ENCODE measurements at places on chromosomes 6 and 20.

GRCh38 chr6:116405138-116405537, 34.4 kb downstream of the DSE start:
- DNase-seq: no peak

DNA sequence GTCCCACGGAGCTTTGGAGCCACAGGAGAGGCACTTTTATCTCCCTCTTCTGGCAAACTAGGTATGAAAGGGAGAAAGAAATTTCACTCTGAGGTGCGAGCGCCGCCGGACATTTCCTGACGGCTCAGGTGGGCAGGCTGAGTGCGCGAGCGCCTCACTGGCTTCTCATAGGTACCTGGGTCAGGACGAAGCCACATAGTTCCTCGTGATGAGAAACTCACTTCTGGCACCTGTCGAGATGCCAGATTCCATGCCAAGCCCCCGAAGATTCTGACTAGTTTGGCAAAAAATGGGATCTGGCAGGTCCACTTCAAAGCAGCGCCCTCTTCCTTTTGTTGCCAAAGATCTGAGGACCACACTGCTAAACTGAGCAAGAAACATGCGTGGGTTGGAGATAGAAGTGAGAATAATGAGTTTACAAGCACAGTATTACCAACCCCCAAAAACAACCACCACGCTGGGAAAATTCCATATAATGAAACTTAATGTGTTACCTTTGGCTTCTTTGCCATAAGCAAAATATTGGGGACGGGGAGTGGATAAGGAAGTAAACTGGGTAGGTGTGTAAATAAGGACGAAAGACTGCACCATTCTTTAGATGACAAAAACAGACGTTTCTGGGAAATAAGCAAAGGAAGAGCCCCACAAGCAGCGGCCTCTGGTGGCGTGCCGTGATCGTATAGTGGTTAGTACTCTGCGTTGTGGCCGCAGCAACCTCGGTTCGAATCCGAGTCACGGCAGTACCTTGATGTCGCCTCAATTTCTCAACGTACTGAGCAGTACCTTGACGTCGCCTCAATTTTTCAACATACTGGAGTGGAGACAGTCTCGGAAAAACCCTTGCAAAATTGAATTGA, 89.8 kb upstream of the PRSS16 start:
- no peak for DNase-seq

GRCh38 chr20:5660346-5660745, 89.9 kb upstream of the SHLD1 start:
- no peak for DNase-seq

DNA sequence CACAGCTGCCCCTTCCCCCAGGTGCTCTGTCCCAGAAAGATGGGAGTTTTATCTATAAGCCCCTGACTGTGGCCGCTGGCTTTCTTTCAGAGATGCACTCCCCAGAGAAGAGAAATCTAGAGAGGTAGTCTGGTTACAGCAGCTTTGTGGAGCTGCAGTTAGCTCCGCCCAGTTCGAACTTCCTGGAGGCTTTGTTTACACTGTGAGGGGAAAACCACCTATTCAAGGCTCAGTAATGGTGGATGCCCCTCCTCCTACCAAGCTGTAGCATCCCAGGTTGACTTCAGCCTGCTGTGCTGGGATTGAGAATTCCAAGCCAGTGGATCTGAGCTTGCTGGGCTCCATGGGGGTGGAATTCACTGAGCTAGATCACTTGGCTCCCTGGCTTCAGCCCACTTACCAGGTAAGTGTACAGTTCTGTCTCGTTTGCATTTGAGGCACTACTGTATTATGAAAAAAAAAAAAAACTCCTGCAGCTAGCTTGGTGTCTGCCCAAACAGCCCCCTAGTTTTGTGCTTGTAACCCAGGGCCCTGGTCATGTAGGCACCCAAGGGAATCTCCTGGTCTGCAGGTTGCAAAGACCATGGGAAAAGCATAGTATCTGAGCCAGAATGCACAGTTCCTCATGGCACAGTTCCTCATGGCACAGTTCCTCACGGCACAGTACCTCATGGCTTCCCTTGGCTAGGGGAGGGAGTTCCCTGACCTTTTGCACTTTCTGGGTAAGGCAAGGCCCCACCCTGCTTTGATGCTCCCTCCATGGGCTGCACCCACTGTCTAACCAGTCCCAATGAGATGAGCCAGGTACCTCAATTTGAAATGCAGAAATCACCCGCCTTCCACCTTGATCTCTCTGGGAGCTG, 275.0 kb downstream of the CENPW start:
- no peak for DNase-seq

DNA sequence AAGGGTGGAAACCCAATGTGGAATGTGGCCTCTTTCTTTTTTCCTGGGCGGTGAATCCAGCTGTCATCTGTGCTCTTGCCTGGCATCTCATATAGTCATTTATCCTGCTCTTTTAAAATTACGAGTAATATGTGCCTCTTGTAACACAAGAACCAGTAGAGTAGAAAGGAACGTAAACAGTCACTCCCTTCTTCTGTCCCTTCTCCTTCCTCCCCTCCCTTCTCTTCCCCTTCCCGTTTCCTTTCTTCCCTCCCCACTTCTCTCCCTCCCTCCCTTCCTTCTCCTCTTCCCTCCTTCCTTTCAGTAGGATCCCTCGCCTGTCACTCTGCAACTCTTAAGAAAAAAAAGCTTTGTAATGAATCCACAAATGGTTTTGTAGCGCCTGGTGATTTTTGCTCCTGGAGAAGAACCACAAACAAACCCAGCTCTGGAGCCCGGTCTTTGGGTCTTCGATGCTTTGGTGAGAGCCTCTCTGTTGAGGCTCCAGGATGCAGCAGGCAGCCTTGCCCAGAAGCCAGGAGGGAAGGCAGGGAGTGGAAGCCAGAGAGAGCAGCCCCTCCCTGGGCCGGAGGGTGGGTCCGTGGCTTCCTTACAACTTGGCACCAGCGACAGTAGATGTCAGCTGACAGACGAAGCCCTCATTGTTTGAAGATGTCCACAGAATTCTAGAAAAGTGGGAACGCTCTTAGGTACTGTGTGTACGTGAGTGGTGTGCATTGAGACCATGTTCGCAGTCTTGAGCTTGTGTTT, 15.0 kb downstream of the DUSP22 start:
- no peak for DNase-seq

DNA sequence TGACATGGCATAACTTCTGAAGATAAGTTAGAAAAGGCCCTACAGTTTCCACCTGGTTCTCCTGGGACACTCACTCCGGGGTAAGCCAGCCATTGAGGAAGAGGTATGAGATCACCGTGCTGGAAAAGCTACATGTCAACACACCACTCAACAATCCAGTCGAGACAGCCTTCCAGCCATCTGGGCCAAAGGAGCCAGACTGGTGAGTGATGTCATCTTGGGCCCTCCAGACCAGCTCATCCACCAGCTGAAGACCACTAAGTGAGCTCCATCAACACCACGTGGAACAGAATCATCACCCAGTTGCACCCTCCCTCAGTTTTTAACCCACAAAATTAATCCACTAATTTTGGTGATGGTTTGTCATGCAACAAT, 32.3 kb upstream of the RSPO4 start:
- DNase-seq: no peak

GRCh38 chr6:108365478-108365877, 70.6 kb downstream of the AFG1L start:
- DNase-seq: no peak

GRCh38 chr6:3138341-3138740, 19.0 kb downstream of the TUBB2A start:
- DNase-seq: no peak

- DNase-seq: no peak
These were observed 44.2 kb downstream of the SNAI1 start for GRCh38 chr20:50026746-50027575.

GRCh38 chr20:59809630-59810448, 123.6 kb downstream of the SYCP2 start:
- DNase-seq: no peak

- no peak for DNase-seq
These were observed 15.4 kb downstream of the TMEM14B start for GRCh38 chr6:10763006-10763405.

DNA sequence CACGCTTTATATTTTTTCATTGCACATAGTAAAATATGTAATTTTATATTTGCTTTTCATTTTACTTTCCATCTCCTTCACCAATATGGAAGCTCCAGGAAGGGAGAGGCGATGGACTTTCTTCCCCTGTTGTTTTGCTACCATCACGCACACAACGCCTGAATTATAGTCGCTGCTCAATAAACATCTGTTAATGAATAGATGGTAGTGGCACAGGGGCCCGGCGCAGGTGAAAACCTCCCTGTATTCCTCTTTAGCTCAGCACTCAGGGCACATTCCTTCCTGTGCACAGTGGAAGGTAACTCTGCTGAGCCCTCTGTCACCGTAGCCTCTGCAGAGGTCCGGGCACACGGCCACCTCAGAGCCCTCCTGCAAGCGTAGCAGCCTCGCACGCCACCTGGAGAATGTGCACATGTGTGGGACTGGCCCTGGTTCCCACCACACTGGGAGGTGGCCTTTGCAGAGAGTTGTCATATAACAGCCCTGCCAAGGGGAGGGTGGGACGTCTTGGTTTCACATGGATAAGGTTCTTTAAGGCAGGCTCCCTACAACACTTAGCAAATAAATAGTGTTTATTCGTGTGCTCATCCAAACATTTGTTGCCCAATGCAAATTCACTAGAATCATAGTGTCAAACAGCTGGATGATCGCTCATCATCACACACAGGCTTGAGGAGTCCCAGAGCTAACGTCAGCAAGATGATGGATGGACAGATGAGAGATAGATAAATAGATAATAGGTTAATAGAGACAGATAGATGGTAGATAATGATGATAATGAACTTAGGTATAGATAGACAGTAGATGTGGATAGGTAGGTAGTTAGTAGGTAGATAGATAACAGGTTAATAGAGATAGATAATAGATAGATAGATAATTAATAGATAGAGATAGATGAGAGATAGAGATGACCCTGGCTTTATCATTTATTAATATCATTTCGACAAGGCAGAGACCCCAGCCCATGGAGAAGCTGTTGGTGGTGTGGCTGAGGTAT, 32.3 kb upstream of the AFDN start:
- DNase-seq: no peak

GRCh38 chr6:146071781-146072180, 42.9 kb downstream of the GRM1 start:
- DNase-seq: no peak

DNA sequence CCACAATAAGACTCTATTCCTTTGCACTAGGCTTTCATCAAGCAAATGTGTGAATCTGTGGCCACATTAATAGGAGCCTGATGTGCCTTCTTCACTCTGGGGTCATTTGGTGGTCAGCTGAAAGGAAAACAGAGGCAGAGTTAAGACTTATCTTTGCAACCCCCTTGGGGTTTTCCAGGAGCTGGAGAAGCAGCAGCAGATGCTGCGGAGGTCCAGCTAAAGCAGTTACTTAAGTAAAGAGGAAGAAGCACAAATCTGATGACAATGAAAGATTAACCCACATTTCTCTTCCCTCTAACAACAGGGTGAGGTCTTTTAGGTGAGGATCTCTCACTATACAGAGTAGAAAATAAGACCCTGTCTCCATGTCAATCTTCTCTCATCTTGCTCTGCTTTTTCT, 45.4 kb upstream of the QKI start:
- DNase-seq: no peak

DNA sequence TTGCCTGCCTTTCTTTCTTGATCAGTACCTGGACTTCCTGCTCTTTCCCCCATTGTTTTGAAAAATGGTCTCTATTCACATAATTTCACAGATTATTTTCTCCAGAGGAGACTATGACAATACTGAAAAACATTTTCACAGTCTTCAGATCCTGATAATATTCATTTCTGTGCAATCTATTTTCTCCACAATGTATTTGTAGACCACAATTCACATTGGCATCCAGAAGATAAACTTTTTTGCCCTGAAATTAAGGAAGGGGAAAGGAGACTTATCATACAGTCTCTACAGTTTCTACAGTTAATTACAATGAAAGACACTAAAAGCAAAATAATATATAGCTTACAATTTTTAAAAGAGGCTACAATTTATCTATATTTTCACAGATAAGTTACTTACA, 18.4 kb downstream of the LCA5 start:
- DNase-seq: no peak

- DNase-seq: no peak
These were observed 44.4 kb downstream of the FAXC start for GRCh38 chr6:99305021-99305554.

- DNase-seq: peak; percentile 42
These were observed 9.0 kb downstream of the SFT2D1 start for GRCh38 chr6:166333172-166333995.

- DNase-seq: no peak
These were observed 81.1 kb downstream of the STXBP5 start for GRCh38 chr6:147285087-147285855.

DNA sequence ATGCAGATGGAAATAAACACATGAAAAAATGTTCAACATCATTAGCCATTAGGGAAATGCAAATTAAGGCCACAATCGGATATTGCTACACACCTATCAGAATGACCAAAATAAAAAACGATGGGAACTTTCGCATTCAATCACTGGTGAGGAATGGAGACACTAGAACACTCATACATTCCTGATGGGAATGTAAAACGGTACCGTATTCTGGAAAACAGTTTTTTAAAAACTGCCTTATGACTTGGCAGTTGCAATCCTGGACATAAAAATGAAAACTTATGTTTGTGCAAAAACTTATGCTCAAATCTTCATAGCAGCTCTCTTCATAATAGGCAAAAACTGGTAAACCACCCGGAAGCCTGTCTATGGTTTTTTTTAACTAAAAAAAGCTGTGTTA, 146.0 kb downstream of the CEBPB start:
- no peak for DNase-seq

GRCh38 chr20:19241440-19241839, 29.0 kb downstream of the SLC24A3 start:
- no peak for DNase-seq

DNA sequence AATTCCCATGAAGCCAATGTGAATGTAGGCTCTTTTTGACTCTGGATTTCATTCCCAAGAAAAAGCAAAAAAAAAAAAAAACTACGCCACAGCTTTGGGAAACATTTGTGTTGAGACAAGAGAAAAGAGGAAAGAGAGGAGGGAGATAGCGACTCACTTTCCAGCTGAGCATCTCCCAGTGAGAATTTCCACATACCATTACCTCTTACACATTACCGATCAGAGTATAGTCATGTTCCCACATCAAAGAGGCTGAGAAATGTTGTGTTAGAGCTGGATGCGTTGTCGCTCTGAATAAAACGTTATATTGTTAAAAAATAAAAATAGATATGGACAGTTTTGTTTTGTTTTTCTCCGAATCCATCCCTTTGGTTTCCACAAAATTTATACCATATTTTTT, 1019.3 kb upstream of the ADGRB3 start:
- DNase-seq: no peak

GRCh38 chr6:127914240-127914639, 13.4 kb upstream of the THEMIS start:
- no peak for DNase-seq

DNA sequence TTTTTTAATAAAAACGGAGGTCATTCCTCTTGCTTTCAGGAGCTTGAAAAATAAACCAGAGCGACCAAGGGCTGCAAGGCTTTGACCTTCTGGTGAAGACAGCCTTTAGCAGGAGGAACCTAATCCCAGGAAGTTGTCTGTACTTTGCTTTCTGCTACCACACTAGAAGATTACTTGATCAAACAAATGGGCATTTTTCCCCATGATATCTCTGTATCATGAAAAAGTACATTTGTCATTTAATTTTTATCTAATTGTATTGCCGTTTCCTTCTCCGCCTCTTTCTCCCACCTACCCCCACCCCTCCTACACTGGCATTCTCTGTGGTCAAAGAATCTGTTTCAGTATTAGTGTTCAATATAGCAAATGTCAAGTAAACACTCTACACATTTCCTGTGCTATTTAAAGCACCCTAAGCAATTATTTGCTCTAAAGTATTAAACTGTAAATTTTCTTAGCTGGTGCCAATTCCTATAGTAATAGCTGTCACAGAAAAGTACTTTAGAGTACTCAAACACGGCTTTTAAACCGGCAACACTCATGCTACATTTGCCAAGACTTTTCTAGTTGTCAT, 29.7 kb downstream of the ATXN1 start:
- DNase-seq: peak; percentile 13

Data from GM12892 (cell line).